ENCODE measurements at places on chromosomes 12 and 14. TPM values are rescaled to one million over a fixed set of nuclear protein-coding genes. Genes with fewer than 3 reads are reported as not detected.

GRCh38 chr12:119060847-119061796 is 79.8 kb downstream of the SRRM4 start:
- DNase-seq, result no peak

The KITLG gene
- 3.1 TPM for total RNA-seq

The ITGB7 gene
- not detected for total RNA-seq

GRCh38 chr12:67937822-67938221 is 51.4 kb upstream of the IFNG-AS1 start:
- DNase-seq, result no peak

The FSCB gene
- total RNA-seq, result not detected

GRCh38 chr14:35043046-35043445 is 3.0 kb upstream of the FAM177A1 start:
- no peak for DNase-seq

DNA sequence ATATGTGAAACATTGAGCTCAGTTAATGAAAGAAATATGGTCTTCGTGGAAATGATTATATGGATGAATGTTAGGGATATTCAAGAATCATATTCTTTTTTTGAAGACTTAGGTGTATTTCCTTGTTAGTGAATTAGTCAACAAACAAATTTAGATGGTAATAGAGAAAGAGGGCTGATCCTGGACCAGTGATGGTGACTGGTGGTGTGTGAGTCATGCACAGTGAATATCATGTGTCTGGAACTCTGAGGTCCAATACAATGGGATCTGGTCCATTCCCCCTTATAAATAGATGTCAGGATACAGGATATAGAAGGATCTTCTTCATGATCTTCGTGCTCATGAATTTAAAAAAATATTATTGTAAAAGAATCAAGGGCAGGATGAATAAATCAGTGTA is 64.4 kb upstream of the RTL1 start:
- no peak for DNase-seq

Measured in SJSA1 (cell line).